Dermis microvascular lymphatic vessel endothelial cell (primary cell): ENCODE measurements at places on chromosomes 13 and 19. TPM values are rescaled to one million over a fixed set of nuclear protein-coding genes. Genes with fewer than 3 reads are reported as not detected.

The IGFL3 gene
- not detected in 2 replicates for total RNA-seq

The CAMSAP3 gene
- under 0.01 TPM in 1 of 2 replicates, not detected in the other for total RNA-seq

The CELF5 gene
- 0.13 TPM in 1 of 2 replicates, not detected in the other for total RNA-seq

The LRRC4B gene
- total RNA-seq = 0.13 TPM in 1 of 2 replicates, not detected in the other

The ARHGAP45 gene
- 13.5 and 24.6 TPM in 2 replicates for total RNA-seq

The GAPDHS gene
- not detected in 2 replicates for total RNA-seq

The FFAR1 gene
- not detected in 2 replicates for total RNA-seq

The EDDM13 gene
- total RNA-seq = 1.8 and 2.2 TPM in 2 replicates

The NOVA2 gene
- 5.1 and 7.8 TPM in 2 replicates for total RNA-seq

The ANGPTL4 gene
- 1.0 and 10.7 TPM in 2 replicates for total RNA-seq

The CACNA1A gene
- total RNA-seq = under 0.01 and 0.13 TPM in 2 replicates

The SHISA2 gene
- 1.8 and 4.0 TPM in 2 replicates for total RNA-seq

The PRR22 gene
- total RNA-seq = 0.39 and 0.51 TPM in 2 replicates

- DNase-seq = no peak
These were observed 27.1 kb upstream of the SERP2 start for GRCh38 chr13:44346534-44346933.

DNA sequence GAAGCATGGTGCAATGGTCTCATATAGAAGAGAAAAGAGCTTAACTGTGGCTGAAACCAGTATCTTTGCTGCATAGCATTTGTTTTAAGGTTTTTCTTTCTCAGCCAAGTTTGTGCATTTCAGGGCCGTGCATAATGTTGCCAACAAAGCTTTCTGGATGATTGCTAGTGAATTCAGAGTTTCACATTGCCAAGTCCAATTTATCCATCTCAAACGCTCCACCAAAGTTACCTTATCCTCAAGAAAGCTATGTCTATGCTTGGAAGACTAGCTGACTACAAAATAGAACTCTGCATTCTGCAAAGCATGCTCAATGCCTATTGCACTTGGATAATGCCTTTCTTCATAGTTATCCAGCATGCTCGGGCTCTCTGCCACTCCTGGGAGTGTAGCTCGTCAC is 535.8 kb upstream of the SGCG start:
- no peak for DNase-seq

- peak; percentile 34 for DNase-seq
These were observed 46.1 kb downstream of the ZDHHC20 start for GRCh38 chr13:21413013-21413412.

GRCh38 chr19:32104850-32105235 is 240.6 kb upstream of the ZNF507 start:
- DNase-seq = no peak

GRCh38 chr19:46373491-46374359 is 26.8 kb downstream of the PPP5C start:
- no peak for DNase-seq

DNA sequence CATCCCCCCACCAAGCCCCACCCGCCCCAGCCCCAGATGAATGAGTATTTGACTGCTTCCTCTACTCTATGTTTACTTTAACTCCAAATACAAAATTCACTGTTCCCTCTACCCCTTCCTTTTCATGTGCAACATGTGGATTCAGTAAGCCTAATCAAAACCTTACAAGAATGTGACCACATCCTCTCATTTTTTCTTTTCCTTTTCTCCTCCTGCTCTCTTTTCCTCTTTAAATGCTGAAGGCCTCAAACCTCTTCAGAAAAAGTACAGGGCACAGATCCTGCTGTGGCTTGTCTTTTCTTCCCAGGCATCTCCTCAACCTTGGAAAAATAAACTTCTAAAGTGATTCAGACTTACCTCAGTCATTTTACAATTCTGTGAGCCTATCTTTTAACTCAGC is 119.0 kb downstream of the MYCBP2 start:
- DNase-seq = peak; percentile 2

DNA sequence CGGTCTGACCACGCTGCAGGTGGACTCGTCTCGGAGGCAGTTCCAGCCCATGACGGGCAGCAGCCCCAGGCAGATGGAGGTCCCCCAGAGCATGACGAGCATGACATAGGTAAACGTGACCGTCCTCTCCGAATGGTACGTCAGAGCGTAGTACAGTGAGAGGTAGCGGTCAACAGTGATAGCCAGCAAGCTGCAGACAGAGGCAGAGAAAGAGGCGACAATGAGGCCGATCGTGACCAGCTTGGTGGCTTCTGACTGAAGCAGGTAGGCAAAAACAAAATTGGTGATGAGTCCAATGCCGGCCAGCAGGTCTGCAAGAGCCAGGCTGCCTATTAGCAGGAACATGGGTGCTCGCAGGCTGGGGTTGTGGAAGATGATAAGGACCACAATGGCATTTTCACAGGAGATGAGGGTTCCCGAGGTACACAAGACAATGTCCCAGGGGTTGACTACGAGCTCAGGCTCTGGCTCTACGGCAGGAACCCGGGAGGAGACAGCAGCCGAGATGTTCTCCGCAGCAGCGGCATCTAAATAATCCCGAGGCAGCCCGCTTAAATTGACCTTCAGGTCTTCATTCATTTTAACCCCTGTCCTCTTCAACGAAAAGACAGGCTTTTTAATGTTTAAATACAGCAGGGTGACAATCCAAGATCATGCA is 1.2 kb downstream of the GPR12 start:
- DNase-seq = no peak

DNA sequence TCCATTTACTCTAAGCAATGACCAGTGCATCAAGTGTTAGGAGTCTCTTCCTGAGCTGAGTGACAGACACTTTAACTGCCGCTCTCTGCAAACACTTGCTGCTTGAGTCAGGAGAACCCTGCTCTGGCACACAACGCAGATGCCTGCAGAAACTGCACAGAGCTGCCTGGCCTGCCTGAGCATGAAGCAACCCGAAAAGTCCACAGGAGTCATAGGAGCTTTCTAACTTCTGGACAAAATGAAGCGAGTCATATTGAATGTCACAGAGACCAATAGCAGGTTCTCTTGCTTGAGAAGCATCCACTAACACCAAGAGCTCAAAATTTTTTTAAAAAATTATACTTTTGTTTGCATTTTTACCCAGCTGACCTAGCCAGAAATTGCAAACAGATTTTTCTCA is 232.4 kb downstream of the LHFPL6 start:
- no peak for DNase-seq

DNA sequence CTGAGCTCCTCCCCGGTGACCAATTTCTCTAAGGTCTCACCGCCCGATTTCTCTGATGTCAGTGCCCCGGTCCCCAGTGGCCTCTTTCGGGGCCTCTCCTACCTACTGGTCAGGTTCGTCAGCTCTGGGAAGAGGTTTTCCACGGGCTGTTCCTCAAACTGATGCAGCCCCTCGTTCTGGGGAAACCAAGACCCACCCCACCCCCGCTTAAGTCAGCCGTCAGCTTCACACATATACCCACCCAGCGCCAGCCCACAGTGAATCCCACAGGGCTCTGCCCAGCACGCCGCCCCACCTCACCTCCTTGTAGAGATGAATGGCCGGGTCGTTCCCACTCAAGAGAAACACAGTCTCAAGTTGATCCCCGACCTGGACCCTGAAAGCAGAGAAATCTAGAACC is 3.4 kb downstream of the KPTN start:
- DNase-seq = no peak

DNA sequence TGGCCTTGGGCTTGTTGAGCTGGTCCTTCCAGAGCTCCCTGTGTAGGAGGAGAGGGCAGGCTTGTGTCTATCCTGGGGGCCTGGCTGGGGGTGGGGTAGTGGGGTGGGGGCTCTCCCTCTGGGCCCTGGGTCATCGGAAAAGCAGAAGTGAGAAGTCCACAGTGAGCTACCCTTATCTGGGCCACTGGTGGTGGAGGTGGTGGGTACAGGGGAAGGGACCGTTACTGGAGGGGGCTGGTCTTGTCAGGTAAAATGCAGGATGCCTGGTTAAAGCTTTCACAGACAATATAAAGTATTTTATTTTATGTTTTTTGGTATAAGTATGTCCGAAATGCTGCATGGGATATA is 342 bp upstream of the SIGLEC10 start:
- DNase-seq = no peak

- no peak for DNase-seq
These were observed 498.6 kb upstream of the SLITRK1 start for GRCh38 chr13:84380866-84381265.

GRCh38 chr13:110012102-110012739 is 225.8 kb upstream of the IRS2 start:
- peak; percentile 45 for DNase-seq

GRCh38 chr19:13999085-13999484 is 7.0 kb downstream of the RFX1 start:
- DNase-seq = no peak

- DNase-seq = no peak
These were observed 63.2 kb downstream of the SHISA2 start for GRCh38 chr13:25988661-25989060.

- DNase-seq = no peak
These were observed 1.3 kb upstream of the KLK8 start for GRCh38 chr19:51002542-51003311.

DNA sequence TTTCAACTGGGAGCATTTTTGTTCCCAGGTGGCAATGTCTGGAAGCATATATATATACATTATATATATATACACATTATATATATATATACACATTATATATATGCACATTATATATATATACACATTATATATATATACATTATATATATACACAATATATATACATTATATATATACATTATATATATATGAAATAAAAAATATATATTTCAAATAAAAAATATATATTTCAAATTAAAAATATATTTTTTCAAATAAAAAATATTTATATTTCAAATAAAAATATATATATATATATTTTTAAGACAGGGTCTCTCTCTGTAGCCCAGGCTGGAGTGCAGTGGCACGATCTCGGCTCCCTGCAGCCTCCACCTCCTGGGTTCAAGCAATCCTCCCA is 61.5 kb downstream of the ADGRE1 start:
- no peak for DNase-seq

DNA sequence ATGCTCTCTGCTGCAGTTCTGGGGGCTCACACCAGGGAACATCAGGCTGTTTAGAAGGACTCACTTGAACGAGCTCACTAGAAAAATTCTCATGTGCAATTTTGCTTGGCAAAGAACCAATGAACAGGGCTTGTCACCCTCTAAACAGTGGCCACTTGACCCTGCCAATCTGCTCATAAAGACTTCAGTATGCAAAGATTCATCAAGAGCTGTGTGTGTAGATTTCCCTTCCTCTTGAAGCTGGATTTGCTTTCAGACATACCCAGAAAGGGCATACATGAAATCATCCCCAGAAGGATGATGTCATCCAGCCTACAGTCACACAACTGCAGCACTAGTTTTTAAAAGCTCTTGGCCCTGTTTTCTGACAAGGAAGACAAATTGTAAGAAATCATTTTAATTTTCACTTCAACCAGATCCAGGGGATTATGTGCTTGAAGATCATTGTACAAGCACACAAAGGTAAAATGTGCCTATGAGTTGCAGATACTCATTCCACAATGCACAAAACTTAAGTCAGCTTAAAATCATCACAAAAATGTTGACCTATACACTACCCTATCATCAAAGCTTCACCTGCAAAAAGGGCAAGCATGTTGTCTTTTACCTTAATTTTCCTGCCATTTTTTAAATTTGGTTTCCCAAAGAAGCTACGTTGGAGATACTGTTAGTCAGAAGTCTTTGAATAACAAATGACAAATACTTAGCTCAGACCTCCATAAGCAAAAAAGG is 5.2 kb upstream of the STK24 start:
- DNase-seq = peak; percentile 29

DNA sequence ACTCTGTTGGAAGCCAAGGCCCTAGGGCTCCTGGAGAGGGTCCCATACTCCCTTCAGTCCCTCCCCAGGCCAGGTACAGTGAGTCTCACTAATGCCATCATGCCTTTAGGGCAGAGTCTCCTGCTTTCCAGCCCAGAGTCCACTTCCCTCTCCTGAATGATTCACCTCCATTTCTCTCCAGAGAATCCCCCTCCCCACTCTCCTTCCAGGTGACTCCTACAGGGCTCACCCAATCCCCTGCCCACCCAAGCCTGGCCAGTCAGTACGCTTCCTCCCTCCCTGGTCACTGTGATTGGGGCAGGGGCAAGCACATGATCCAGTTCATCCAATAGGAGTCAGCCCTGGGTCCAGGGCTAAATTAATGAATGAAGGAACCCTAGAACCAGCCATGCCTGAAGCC is 35.0 kb upstream of the PNMA8B start:
- DNase-seq = no peak

GRCh38 chr13:77678691-77679235 is 18.7 kb upstream of the SLAIN1 start:
- DNase-seq = no peak

DNA sequence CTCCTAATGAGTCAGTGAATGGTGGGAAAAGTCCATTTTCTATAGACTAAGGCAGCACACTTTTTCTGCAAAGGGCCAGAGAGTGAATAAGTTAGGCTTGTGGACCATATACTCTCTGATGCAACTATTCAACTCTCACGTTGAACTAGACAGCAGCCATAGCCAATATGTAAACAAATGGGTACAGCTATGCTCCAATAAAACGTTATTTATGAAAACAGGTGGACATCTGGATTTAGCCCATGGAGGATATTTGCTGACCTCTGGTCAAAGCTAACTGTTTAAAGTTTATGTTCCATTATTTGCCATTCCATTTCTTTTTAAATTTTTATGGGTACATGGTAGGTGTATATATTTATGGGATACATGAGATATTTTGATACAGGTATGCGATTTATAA is 4.7 kb upstream of the CCDC169 start:
- DNase-seq = no peak
